ENCODE measurements at places on chromosomes 12 and 14.

DNA sequence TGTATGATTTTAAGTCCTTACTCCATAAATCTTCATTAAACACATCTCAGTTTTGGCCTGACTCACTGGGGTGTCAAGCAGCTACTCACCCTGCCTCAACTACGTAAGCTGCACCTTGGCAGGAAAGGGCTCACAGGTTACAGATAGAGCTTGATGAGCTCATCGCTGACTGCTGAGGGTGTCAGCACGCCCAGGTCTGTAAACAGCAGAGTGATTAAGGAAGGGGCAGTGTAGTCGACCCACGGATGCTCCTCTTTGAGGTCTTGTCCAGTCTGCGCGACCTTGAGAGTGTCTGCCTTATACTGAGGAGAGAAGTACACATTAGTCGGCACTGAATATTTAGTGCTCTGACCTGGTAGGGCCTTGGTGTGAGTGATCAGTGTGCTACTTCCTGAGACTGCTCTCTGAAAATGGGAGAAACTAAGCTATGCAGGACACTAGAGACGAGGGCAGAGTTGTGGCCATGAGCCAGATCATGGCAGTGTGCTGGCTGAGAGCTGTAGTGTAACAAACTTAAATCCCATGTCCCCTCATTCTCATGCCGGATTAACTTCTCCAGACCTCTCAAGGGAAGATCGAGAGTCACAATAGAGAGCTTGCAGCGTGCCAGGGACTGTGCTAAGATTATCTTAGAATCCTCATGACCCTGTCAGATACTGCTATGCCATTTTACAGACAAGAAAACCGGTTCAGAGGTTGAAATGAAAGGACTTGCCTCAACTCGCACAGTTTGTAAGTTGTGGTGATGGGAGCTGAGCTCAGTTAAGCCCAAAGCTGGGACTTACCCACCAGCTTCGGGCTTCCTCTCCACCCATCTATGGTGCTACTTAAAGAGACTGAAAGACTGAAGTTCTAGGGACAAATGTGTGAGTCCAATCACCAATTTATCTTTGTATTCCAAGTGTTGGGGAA is 11.6 kb downstream of the EIF2B1 start:
- DNase-seq: no peak

GRCh38 chr12:50188241-50188781 is 21.1 kb upstream of the CERS5 start:
- DNase-seq: no peak

- DNase-seq: no peak
These were observed 1.1 kb upstream of the RBMS2 start for GRCh38 chr12:56520506-56520905.

- DNase-seq: no peak
These were observed 83.4 kb downstream of the PRORP start for GRCh38 chr14:35205737-35206136.

GRCh38 chr12:25529738-25530137 is 23.3 kb downstream of the LMNTD1 start:
- DNase-seq: no peak

- no peak for DNase-seq
These were observed 192.8 kb downstream of the NRXN3 start for GRCh38 chr14:78363008-78363407.

DNA sequence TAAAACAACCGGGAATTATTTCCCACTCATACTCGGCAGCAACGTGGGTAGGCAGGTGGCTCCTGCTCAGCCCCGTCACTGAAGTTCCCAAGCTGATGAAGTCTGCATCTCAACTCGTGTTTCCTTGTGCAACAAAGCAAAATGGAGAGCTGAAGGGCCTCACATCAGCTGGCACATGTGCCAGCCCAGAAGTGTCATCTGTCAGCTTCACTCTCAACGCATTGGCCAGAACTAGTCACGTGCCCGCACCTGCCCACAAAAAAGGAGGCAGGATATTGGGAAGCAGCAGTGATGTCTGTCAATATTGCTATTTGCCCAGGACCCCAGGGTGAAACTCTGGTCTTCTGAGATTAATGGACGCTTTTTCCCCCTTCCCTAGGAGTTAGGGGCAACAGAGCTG is 344.0 kb downstream of the BCL11B start:
- DNase-seq: no peak

DNA sequence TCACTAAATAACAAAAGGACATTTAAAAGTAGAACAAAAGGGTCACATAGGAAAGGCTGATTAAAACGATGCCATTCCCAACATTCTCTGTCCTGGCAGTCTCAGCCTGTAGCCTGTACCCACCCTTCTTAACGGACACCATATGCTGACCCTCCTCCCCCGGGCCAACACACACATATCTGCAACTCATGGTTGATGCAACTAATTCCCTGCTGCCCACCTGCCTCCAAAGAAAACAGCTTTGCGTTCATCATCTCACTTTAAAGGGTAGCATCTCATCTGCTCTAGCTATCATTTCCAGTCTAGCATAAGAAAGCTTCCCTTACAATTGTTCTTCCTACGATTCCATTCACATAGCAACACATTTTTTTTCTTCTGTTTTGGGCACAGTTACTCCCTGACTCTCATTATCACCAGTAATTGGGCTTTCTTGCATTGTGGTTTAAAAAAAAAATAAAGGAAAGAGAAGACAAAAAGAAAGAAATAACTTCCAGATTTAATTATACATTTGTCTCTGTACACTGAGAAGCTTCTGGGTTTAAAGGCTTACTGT is 92.9 kb downstream of the KCNC2 start:
- DNase-seq: no peak

DNA sequence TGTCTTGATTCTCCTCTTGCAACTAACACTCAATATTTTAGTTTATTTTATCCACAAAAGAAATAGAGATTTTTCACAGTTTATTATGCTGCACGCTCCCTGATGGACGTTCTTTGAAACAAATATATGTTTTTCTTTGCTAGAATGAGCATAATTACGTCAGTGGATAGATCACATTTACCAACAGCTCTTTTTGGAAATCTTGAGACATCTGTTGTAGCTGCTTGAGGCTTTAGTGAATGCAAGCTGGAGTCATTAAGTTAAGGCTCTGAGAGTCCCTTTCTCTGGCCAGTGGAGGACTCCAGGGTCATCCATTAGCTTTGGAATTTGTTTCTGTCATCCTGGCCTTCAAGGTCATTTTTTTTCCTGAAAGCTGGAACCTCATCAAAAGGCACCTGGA is 405.6 kb upstream of the TMEM132C start:
- DNase-seq: no peak

DNA sequence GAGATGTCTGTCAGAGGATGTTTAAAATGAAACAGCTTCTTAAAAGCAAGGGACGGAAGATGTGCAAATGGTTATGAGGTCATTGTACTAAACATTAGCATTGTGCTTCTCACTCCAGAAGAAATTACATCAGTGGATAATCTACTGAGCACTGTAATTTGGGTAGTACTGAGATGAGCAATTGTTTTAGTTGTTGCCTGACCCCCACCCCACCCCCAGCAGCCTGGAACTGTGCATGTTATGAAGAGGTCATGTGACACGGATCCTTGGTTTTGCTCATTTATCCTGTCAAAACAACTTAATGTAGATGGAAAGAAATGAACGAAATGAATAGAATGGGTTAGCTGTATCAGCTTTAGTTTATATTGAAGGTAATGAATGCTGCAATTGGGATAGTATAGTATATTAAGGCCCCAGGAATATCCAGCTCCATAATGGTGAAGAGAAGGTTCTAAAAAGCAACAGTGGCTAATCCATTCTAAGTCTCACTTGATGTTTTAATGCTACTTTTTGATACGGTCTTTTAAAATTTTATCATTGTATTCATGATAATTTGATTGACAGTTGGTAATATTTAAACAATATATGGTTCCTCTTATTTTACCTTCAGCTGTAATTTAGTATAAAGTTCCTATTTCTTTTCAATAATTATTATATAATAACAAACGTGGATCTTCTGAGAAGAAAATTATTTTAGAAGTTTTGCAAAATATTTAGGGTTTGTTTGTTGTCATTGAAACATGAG is 58.5 kb downstream of the WNK1 start:
- DNase-seq: no peak

DNA sequence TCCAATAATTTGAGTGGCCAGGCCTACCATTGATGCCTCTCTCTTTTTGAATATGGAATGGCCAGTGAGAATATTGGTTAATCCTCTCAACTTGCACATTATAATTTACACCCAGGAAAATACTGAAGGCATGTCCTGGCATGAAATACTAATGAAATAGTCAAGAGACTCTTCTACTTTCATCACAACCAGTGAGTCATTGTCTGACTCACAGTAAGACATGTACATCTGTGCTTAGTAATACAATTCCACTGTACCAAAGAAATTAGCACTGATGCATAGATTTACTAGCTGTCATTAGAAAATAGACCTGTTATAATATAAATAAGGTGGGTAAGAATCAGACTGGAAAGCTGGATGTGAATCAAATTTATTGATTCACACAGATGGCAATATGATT is 31.6 kb downstream of the KCNC2 start:
- DNase-seq: no peak

DNA sequence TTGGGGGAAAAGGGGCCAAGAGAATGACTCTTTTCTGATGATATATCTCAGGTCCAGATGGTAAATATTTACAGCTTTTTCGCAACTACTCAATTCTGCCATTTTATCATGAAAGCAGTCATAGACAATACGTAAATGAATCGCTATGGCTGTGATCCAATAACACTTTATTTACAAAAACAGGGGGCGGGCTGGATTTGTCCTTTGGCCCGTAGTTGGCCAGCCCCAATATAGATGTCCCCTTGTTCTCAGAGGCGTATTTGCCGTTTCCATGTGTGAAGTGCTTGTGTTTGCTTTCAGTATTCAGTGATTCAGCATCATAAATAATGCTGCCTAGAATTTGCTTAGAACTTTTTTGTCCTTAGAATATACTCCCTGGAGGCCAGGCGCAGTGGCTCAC is 77.2 kb downstream of the CCDC92 start:
- no peak for DNase-seq

- DNase-seq: no peak
These were observed 46.3 kb upstream of the PCED1B start for GRCh38 chr12:47033081-47033480.
